ENCODE measurements at places on chromosomes 1 and 21.

DNA sequence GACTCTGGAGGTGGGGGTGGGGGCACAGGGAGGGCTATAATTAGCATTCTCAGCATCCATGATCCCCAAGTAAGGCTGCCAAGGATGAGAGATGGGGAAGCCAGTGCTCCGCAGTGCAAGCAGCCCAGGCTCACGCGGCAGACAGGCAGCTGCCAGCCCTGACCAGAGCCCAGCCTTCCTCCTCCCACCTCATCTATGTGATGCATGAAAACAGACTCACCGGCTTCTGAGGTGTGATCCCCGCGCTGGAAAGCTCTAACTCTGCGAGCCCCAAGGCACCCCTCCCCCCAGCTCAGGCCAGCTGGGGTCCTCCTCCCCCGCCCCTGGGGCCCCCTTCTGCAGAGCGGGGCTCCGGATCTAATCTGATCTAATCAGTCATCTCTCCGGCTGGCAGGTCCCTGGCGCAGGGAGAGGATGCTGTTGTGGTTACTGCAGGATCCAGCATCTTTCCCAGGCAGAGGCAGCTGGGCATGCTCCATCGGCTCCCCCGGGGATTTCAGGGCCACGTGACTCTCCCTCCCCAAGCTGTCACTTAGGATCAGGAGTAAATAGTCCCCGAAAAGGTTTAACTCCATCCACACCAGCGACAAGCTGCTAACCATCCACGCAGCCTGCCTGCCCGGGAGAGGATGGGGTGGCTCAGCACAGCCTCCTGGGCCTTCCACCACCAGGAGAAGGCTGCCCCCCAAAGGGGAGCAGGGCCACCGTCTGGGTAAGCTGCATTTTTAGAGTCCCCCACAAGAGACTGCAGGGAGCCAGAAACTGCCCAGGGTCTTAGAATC is at the start of gene PLEKHA6:
Gene PLEKHA6, minus strand, starts transcription at position 456 of the 782 bp plus-strand sequence. CDS start 86,202 bp downstream, outside the sequence.
- DNase-seq: no peak

DNA sequence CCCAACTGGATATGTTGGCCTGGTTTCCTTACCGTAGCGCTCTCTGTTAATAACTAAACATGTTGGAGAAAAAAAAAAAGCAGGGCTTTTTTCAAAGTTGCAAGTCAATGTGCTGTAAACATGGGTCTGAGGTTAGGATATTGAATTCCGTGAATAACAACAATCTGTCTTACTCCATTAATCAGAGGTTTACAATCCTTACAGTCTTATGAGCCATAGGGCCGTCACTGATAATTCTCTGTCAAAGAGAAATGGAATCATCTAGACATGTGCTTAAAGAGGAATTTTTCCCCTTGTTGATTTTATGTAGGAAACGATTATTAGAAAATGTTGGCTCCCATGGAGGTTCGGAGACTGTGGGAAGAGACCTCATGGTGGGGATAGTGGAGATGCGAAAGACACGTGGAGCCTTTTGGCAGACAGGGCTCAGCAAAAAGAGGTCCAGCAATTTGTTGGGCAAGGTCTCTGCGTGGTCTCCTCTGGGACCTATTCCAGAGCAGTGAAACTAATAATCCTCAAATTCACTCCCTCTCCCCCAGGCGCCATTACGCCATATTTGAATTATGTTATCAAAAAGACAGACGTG is 83.5 kb upstream of the CLDN14 start:
- no peak for DNase-seq

GRCh38 chr1:196317535-196318522 is 290.4 kb downstream of the KCNT2 start:
- no peak for DNase-seq

GRCh38 chr21:37462087-37462861 is 95.7 kb downstream of the DYRK1A start:
- no peak for DNase-seq

- no peak for DNase-seq
These were observed 97.9 kb upstream of the GNG12 start for GRCh38 chr1:67931198-67931597.

GRCh38 chr1:68383092-68383491 is 66.7 kb downstream of the RPE65 start:
- DNase-seq: no peak

GRCh38 chr1:247531937-247532336 is 4.3 kb downstream of the OR2C3 start:
- DNase-seq: no peak

DNA sequence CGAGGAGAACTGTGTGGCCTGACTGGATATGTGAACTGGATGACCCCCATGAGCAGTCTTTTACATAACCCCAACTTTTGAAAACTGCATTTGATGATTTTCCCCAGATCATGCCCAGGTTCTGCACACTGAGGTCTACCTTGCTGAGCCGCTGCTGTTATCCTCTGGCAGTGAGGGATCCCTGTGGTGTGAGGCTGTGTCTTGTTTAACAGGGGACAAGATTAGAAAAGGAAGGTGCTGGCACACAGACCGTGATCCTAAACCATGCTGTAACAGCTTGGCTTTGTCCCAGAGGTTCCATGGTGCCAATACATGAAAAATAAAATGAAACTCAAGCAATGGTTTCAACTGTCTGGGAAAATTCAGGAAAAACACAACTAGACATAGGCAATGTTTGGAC is 134.2 kb downstream of the ZZZ3 start:
- no peak for DNase-seq

GRCh38 chr21:45326169-45326851 is 38.6 kb upstream of the POFUT2 start:
- DNase-seq: no peak

- no peak for DNase-seq
These were observed 250.0 kb downstream of the CHRM3 start for GRCh38 chr1:239636347-239636746.
